ENCODE measurements at places on chromosomes 13 and 19.

DNA sequence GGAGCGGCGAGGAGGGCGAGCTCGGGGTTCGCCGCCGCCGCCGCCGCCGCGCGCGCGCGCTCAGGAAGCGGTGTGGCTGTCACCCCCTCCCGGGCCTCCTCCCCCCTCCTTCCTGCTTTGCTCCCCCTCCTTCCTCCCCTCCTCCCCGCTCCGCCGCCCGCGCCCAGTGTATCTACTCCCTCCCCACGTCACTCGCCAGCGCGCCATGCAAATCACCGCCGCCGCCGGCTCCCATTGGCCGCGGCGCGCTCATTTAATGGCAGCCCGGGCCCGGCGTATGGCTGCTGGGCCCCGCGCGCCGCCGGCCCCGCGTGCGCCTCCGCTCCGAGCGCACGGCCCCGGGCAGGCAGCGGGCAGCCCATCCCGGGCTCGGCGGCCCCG, 335 bp upstream of the SOX1 start:
- DNase-seq = no peak

- DNase-seq = no peak
Observed at GRCh38 chr13:98222081-98222554, 45.0 kb upstream of the RNF113B start.

DNA sequence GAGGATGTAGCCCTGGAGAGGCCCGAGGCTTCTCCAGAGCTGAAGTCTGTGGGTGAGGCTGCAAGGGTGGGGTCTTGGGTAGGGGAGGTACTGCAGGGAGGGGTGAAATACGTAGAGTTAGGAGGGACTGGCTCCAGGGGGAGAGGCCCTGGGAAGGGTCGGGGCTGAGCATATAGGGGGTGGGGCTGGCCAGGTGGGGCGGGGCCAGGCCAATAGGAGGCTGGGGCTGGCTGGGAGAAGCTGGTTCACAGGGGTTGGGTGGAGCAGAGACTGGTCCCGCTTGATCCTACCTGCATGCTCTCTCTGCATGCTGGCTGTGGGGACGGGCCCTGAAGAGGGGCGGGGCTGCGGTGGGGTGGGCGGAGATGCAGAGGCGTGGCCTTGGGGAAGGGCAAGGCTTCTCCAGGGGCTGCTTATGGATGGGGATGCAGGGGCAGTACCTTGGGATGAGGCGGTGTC, 51.9 kb downstream of the CELF5 start:
- DNase-seq = no peak

GRCh38 chr13:21389124-21389523, 70.0 kb downstream of the ZDHHC20 start:
- DNase-seq = no peak

DNA sequence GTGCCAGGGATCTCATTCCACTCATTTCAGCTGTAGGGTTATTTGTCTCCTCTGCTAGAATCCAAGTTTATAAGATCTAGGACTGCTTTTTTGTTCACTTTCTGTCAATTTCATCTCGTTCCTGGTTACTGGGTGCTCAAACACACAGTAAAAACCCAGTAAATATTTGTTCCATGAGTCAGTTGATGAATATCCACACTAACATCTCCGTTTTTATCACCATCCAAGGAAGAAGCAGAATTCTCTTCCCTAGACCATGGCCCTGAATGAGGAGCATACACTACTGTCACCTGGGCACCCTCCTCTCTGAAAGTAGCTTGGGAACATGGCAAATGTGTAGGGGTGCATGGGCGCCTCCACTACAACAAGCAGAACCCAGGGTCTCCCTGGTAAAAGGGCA, 390.8 kb downstream of the FOXO1 start:
- no peak for DNase-seq

GRCh38 chr13:95176611-95177259, 124.5 kb downstream of the ABCC4 start:
- no peak for DNase-seq

- DNase-seq = no peak
Observed at GRCh38 chr13:103884101-103884723, 818.0 kb upstream of the SLC10A2 start.

DNA sequence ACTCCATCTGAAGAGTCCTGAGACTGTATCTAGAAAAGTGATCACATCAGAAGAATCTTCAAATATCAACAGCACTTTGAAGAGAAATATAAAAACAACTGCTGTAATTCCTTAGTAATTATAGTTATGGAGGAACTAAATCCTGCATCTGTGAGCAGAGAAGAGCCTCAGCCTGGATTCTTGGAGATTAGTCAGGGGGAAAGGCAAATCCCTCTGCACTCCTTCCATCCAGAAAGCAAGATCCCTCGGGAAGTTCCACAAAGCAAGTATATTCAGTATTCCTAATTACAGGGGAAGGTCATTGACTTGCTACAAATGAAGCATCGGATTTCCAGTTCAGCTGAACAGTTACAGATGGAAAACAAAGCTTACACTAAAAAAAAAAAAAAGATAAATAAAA, 256.6 kb upstream of the IPO5 start:
- no peak for DNase-seq

- no peak for DNase-seq
Observed at GRCh38 chr13:31850041-31850555, 110.8 kb downstream of the RXFP2 start.

GRCh38 chr13:32033744-32034143, 2.2 kb downstream of the FRY start:
- no peak for DNase-seq

DNA sequence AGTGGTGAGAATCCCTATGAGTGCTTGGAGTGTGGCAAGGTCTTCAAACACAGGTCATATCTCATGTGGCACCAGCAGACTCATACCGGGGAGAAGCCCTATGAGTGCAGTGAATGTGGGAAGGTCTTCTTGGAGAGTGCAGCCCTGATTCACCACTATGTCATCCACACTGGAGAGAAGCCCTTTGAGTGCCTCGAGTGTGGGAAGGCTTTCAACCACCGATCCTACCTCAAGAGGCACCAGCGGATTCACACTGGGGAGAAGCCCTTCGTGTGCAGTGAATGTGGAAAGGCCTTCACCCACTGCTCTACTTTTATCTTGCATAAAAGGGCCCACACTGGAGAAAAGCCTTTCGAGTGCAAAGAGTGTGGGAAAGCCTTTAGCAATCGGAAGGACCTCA, 18.7 kb upstream of the AURKC start:
- DNase-seq = no peak

DNA sequence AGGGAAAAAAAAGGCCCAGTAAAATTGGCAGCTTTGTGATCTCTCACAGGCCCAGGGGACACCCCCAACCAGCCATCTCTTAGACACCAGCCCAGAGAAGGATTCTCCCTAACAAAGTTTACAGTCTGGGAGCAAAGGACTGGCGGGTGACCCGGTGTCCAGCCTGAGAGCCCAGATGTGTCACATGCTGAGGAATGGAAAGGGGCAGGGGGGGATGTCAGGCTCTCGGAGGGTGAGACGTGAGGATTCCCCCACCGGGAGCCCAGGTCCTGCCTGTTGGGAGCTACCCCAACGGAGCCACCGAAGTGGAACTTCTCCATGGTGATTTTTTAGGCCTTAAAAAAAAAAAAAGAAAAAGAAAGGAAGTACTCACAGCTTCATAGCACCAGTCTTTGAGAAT, 4.8 kb upstream of the CTXN1 start:
- no peak for DNase-seq

DNA sequence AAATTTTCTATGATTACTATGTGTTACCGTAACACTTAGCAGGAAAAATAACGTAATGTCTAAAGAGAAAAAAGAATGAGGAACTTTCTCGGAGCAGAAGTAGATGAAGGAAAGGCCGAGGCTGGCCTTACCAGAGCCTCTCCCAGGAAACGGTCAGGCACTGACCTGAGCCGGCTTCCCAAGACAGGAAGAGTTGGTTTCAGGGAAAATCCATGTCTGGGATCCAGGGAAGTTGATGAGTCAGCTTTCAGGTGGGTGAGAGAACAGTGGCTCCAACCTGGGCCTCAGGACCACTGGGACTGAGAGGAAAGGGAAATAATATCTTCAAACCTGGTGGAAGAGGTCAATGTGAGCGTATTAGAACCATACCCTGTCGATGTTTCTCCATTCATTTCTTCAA, 93.3 kb upstream of the UBL3 start:
- DNase-seq = no peak

DNA sequence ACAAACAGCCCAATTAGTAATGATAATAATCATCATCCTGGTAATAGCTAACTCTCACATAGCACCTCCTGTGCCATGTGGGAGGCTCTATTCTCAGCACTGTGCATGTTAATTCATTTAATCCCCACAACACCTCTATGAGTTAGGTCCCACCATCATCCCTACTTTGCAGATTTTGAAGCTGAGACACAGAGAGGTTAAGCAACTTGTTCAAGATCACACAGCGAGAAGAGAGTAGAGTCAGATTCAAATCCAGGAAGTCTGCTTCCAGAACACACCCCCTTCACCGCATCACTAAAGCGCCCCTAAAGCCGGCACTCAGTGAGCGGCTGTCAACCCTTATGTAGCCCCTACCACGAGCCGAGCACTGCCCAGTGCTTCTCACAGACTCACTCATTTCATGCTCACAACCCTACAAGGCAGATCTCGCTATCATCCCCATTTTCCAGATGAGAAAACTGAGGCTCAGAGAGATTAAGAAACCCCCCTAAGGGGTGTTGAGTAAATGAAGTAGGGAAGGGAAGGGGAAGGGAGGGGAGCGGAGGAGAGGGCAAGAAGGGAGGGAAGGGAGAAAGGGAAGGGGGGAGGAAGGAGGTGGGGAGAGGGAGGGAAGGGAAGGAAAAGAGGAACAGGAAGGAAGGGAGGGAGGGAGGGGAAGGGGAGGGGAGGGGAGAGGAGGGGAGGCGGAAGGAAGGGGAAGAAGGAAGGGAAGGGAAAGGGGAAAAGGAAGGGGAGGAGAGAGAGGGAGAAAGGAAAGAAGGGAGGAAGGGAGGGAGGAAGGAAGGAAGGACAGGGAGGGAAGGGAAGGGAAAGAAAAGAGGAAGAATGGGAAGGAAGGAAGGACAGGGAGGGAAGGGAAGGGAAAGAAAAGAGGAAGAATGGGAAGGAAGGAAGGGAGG, 16.4 kb downstream of the EMP3 start:
- no peak for DNase-seq

DNA sequence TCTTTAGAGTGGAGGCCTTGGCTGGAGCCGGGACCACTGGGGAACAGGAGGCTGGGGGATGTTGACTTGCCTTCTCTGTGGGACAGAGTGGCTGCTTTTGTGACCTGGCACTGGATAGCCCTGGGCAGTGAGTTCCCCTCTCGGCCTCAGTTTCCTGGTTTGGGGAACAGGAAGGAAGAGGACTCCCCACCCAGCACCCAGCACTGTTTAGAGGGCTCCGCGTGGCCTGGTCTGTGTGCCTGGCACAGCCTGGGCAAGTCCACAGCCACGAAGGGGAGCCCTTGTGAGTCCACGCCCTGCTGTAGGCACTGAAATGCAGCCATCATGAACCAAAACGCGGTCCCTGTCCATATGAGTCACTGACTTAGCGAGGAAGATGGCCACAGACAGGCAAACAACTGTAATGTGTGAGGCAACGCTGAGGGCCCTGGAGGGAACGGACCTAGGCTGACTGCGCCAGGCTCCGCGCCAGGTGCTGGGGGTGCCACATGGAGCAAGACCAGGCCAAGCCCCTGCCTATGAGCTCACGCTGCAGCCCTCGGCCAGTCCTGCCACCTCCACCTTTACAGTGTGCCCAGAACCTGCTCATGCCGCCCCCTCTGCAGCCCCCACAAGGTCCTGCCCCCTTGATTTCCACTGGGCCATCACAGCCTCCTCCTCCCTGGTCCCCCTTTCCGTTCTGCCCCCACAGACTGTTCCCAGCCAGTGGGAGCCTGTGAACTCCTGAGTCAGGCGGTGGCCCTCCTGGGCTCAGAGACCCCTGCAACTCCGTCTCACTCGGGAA, 35.5 kb downstream of the PAK4 start:
- no peak for DNase-seq

DNA sequence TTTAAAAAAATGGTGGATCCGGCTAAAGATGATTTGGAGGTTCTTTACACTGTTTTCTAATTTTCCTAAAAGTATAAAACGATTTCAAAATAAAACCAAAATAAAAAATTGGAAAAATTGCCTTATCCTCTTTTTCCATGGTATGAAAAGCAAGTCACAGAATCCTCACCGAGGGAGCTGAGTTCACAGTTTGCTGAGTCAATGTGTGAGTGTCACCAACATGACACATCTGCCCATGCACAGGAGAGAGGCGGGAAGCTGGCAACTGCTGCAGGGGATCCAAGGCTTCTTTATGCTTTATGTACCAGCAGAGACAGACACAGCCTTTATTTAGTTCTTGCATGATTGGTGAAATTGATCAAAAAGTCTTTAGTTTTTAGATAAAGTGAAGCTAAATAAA, 157.8 kb downstream of the TNFSF13B start:
- no peak for DNase-seq

GRCh38 chr19:39097721-39098120, 13.6 kb downstream of the ACP7 start:
- DNase-seq = no peak

- DNase-seq = no peak
Observed at GRCh38 chr13:34883396-34883795, 58.7 kb upstream of the NBEA start.

- DNase-seq = no peak
Observed at GRCh38 chr13:95403349-95404140, 102.3 kb upstream of the ABCC4 start.

- DNase-seq = no peak
Observed at GRCh38 chr13:107866941-107867623, 348.3 kb downstream of the LIG4 start.

DNA sequence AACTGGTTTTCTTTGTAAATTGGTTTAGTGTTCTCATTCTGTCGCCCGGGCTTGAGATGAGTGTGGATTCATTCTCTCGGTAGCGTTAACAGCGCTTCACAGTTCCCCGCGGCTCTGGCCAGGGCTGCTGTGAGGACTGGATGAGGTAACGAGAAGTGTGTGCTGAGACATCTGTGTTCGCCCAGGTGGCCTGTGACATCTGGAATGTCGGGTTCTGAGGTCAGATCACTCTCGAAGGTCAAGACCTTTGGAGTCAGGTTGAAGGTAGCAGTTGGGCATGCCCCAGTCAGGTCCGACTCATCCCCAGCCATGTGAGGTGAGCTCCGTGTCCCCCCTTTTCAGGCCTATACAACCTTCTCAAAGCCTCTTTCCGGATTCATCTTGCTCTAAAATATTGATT, 13.4 kb upstream of the TUBGCP3 start:
- no peak for DNase-seq

DNA sequence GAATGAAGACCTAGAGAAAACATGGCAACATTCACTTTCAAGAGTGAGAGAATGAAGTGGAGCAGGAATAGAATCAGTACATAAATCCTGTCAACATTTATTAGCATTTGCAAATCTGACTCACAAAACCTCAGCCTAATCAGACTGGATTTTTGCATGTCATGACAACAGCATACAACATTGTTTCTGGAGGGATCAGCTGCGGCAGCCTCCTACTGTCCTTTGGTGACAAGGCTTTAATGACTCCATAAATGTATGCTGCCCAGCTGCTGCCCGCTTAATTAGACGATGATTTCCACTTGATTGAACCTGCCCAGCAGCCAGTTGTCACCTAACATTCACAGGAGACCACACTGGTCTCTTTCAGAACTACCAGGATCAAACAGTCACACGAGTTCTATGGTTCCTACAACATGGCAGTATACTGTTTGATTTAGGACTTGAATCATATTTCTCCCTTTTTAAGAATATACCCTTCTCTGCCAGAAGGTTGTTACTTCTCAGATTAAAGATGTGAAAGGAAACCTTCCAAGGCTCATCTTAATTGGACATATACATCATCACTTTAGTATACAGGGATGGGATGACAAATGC, 9.3 kb downstream of the EBPL start:
- no peak for DNase-seq

GRCh38 chr13:30720172-30720869, 15.0 kb upstream of the ALOX5AP start:
- DNase-seq = peak; percentile 63
